ENCODE measurements at places on chromosomes 16 and 17. TPM values are rescaled to one million over a fixed set of nuclear protein-coding genes. Genes with fewer than 3 reads are reported as not detected.

KRTAP4-9 gene
- total RNA-seq, result not detected

SDR42E1 gene
- total RNA-seq, result 3.7 TPM

CHRNE gene
- 1.4 TPM for total RNA-seq

PPL gene
- 2.4 TPM for total RNA-seq

RILP gene
- 12.5 TPM for total RNA-seq

CCL23 gene
- total RNA-seq, result 0.65 TPM

C16orf89 gene
- not detected for total RNA-seq

CISD3 gene
- 3.5 TPM for total RNA-seq

TNP2 gene
- total RNA-seq, result not detected

MMP28 gene
- 0.40 TPM for total RNA-seq

FBXO39 gene
- 6.9 TPM for total RNA-seq

CCL4L2 gene
- total RNA-seq, result not detected

LCAT gene
- 0.87 TPM for total RNA-seq

GRCh38 chr17:65393514-65393913 is 167.9 kb downstream of the AXIN2 start:
- no peak for DNase-seq

- DNase-seq, result no peak
Observed at GRCh38 chr17:19978805-19979211, 1.2 kb upstream of the AKAP10 start.

- DNase-seq, result no peak
Observed at GRCh38 chr17:36057911-36058310, 6.2 kb upstream of the CCL18 start.

DNA sequence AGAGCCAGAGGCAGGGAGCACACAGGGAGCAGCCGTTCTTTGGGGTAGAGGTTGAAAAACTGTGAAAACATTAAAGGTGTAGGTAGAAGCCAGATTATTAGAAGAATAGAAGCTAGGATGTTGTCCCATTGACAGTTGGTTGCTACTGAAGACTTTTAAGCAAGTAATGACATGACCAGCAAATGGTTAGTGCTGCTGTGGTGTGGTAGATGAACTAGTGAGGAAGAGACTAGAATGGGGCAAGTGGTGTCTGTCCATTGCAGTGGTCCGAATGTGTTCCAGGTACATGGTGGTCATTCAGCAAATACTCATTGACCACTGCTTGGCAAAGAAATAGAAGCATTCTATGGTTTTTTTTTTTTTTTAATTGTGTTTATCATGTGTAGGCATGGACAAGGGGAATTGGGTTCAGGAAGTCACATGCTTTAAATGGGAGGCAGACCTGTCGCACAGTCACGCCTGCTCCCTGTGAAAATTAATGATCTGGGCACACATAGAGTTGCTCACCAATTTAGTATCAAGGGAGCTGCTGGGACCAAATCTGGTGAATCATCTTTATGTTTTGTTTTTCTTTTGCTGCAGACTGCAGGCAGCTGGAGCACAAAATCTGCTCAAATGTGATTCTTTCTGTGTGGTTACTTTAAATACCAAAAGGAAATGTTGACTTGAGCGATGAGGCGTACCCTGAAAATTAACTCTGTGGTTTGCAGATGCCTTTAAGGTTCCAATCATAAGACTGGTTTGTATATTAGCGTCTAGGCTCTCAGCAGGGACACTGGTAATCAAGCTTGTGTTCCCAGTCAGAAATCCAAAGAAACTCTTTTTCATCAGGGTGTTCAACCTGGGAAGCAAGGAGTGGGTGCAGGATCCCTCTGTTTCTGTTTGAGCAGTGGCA is 30.7 kb downstream of the YPEL2 start:
- DNase-seq, result peak; percentile 63

- peak; percentile 90 for DNase-seq
Observed at GRCh38 chr17:2054512-2055291, at the start of gene HIC1. TSS of gene HIC1 (plus strand) at chr17:2055103. CDS start at chr17:2056691, 1,588 bp downstream.

DNA sequence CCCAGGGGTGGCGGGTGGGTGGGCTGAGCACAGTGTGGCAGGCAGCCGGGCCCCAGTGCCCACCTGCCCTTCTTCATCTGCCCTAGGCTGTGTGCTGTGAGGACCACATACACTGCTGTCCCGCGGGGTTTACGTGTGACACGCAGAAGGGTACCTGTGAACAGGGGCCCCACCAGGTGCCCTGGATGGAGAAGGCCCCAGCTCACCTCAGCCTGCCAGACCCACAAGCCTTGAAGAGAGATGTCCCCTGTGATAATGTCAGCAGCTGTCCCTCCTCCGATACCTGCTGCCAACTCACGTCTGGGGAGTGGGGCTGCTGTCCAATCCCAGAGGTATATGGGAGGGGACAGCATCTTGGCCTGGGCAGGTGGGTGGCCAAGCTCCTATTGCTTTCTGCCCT is 6.4 kb downstream of the GRN start:
- DNase-seq, result no peak

- no peak for DNase-seq
Observed at GRCh38 chr17:49715717-49716279, 8.0 kb upstream of the SLC35B1 start.

DNA sequence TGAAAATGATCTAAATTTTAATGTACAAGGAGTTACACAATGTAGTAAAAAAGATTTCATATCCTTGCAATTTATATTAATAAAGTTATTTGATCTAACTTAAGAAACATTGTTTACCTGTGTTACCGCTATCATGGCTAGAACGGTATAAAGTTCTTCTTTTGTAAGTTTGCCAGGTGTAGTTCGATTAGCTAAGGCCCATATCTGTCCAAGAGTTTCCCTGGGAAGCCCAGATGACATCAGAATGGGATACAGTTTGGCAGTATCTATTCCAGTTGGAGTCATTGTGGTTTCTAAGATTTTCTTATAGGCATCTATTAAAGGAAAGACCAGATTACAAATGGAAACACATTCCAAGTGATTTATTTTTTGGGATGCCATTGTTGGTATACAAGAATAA is 37.5 kb downstream of the SYNRG start:
- DNase-seq, result no peak

DNA sequence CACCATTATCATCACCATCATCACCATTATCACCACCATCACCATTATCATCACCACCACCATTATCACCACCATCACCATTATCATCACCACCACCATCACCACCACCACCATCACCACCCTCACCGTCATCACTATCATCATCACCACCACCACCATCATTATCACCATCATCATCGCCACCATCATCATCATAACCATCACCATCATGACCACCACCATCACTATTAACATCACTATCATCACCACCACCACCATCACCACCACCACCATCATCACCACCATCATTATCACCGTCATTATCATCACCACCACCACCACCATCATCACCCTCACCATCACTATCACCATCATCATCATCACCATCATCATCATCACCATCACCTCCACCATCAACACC is 9.1 kb downstream of the FOXL1 start:
- DNase-seq, result no peak

- DNase-seq, result peak; percentile 41
Observed at GRCh38 chr17:65254166-65254565, 117.0 kb downstream of the RGS9 start.

GRCh38 chr17:46874906-46875305 is 23.5 kb downstream of the WNT9B start:
- DNase-seq, result no peak

GRCh38 chr16:81035975-81036750 is 521 bp downstream of the ATMIN start:
- peak; percentile 47 for DNase-seq

GRCh38 chr16:2042171-2042985 is 5.3 kb downstream of the NTHL1 start:
- no peak for DNase-seq

DNA sequence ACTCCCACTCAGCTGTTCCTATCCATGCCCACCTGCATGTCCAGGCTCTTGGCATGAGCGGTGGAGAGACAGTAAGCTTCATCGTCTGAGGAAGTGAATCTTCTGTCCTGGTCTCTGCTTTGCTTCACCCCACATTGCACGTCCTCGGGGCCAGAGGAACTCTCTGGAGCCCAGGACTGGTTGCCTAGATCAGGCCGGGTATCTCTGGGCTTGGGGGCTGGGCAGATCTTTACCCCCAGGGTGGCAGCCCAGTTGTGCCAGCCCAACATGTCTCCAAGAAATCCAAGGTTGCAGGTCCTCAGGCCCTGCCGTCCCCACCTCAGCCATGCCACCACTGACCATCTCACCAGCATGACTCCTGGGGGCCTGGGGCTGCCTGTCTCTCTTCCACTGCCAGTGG is 58.3 kb downstream of the BEAN1 start:
- no peak for DNase-seq

GRCh38 chr17:78539781-78540180 is 37.4 kb downstream of the DNAH17 start:
- no peak for DNase-seq

DNA sequence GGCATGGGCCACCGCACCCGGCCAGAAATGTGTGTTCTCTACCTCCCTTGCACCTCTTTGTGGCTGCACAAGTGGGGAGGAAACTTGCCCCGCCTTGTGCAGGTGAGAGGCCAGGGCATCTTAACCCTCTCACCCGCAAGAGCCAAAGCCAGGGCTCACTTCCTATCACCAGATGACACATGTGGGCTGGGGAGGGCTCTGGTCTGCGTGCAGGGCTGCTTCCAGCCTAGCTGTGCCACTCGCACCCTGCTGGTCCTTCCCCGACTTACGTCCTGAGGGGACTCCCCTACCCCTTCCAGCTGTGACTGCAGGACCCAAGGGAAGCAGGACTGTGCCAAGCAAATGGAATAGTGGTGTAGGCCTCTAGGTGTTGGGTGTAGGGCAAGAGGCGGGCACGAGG is 6.9 kb downstream of the MIEF2 start:
- DNase-seq, result no peak

Measured in lung microvascular endothelial cell (primary cell).